GM23248 (cell line): ENCODE measurements at places on chromosomes 7 and 10. TPM values are rescaled to one million over a fixed set of nuclear protein-coding genes. Genes with fewer than 3 reads are reported as not detected.

OPN4 gene
- not detected in 2 replicates for total RNA-seq

GRCh38 chr10:42883993-42884983 lies 101.7 kb downstream of the BMS1 start:
- H3K36me3 ChIP-seq, result no peaks in the 10 kb centered on the region
- no peaks in the 10 kb centered on the region for H3K27me3 ChIP-seq
- H3K4me1 ChIP-seq, result no peaks in the 10 kb centered on the region
- H3K27ac ChIP-seq, result no peak overlapping the region
- H3K4me3 ChIP-seq, result no peak overlapping the region

DNA sequence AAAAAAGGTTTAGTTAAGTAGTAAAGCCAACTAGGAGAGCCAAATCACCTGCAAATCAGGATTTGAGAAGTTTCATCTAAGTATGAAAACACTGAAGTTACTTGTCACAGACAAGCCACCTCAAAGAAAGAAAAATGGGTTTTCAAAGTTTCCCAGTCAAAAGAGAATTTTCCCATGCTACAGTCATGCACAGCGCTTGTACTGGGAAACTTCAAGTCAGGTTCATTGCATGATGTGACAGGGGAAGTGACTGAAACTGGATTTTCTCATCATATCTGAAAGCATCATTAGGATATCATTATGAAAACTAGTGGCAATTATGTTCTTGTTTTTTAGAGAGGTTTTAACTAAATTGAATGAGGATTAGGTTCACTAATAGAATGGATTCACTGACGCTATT lies 167.0 kb downstream of the SGMS1 start:
- peaks cover 5% of the 10 kb centered on the region; the same call in 1 of the 2 replicates for H3K36me3 ChIP-seq
- no peak overlapping the region for H3K27ac ChIP-seq

GRCh38 chr7:117048114-117048866 lies 95.0 kb downstream of the ST7 start:
- H3K4me1 ChIP-seq, result peaks cover 12% of the 10 kb centered on the region
- H3K27me3 ChIP-seq, result no peaks in the 10 kb centered on the region
- H3K4me3 ChIP-seq, result no peak overlapping the region
- no peak for DNase-seq
- H3K27ac ChIP-seq, result no peak overlapping the region

GRCh38 chr7:99000196-99000903 lies 122.0 kb downstream of the TRRAP start:
- H3K27ac ChIP-seq, result no peak overlapping the region
- H3K4me1 ChIP-seq, result no peaks in the 10 kb centered on the region
- H3K4me3 ChIP-seq, result no peak overlapping the region
- peaks cover 25% of the 10 kb centered on the region; the same call in 1 of the 2 replicates for H3K36me3 ChIP-seq
- H3K27me3 ChIP-seq, result no peaks in the 10 kb centered on the region
